ENCODE measurements at places on chromosomes 5 and 9.

- no peak for DNase-seq
Measured at GRCh38 chr5:17187011-17187785, 30.2 kb upstream of the BASP1 start.

DNA sequence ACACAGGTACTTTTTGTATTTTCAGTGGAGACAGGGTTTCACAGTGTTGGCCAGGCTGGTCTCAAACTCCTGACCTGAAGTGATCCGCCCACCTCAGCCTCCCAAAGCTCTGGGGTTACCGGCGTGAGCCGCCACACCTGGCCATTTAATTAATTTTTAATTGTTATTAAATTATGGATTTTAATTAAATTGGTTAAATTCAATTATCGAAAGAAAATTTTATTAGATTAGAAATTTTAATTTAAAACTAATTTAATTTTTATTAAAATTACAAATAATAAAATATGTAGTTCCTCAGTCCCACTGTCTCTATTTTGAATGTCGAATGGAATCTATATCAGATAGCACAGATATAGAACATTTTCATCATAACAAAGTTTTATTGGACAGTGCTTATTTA, 416.5 kb downstream of the GABRG2 start:
- no peak for DNase-seq

- no peak for DNase-seq
Measured at GRCh38 chr5:102740515-102740914, 14.6 kb upstream of the PAM start.

DNA sequence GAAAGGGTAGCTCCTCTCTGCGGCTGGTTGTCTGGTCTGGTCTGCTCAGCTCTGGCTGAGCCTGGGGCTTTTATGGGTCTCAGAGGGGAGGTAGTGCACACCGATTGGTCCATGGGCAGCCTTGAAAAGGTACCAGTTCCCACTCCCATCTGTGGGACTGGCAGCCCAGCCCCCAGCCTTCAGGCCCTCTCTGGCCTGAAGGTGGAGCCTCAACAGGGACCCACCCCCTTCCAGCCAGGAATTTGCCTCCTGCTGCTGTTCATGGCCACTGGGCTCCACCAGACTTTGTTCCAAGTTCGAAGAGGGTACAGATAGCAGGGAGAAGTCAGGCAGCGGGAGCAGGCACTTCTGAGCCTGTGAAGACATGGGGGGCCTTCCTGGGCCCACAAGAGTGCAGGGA, 165.3 kb upstream of the SLC27A6 start:
- DNase-seq: no peak
